Liver (tissue), 10 donors: ENCODE measurements at places on chromosomes 6 and 20. TPM values are rescaled to one million over a fixed set of nuclear protein-coding genes. Genes with fewer than 3 reads are reported as not detected.

GRCh38 chr6:22904431-22904830 lies 335.1 kb downstream of the HDGFL1 start:
- DNase-seq = no peak

- no peak for DNase-seq
Observed at GRCh38 chr6:139920776-139921100, 546.3 kb upstream of the CITED2 start.

The DPPA5 gene
- not detected for total RNA-seq

GRCh38 chr20:62666736-62667529 lies 24.6 kb downstream of the SLCO4A1 start:
- DNase-seq = no peak

GRCh38 chr6:158086504-158087223 lies 81.4 kb downstream of the SERAC1 start:
- DNase-seq = no peak

The TRIM31 gene
- total RNA-seq = 0.79 TPM

GRCh38 chr6:30782425-30783014 lies 38.2 kb upstream of the IER3 start:
- DNase-seq = no peak

DNA sequence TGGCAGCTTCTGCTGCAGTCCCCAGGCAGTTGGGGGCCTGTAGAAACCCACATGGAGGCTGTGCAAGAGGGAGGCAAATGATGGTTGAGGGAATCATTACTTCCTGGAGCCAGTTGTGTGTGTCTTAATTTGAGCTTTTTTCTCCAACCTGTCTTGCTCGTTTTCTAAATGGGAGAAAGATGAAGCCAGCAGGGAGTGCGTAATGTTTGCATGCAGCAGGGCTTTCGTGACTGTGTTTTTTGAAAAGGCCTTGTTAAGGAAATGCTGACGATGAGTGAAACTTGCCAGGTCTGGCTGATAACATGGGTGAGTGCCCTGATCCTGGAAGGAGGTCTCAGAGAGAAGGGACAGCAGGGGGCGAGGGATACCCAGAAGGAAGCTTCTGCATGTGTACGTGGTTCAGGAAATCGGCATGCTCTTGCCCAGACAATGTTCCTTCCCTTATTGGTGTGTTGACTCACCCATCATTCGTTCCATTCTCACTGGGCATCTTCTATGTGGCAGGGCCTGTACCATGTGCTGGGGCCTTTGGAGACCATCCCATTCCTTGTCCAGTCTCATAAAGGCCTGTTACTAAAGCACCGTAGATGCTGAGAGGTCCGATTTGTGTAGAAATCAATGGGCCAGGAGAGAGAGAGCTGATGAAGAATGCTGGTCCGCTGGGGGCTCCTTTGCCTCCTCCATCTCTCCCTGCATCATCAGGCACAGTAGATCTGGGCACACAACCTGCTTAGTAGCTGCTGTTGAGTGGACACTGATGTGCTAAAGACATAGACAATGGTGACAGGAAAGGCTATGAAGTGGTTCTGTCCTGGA lies 27.4 kb downstream of the GLP1R start:
- DNase-seq = no peak

GRCh38 chr6:45987856-45988255 lies 27.8 kb downstream of the CLIC5 start:
- no peak for DNase-seq

DNA sequence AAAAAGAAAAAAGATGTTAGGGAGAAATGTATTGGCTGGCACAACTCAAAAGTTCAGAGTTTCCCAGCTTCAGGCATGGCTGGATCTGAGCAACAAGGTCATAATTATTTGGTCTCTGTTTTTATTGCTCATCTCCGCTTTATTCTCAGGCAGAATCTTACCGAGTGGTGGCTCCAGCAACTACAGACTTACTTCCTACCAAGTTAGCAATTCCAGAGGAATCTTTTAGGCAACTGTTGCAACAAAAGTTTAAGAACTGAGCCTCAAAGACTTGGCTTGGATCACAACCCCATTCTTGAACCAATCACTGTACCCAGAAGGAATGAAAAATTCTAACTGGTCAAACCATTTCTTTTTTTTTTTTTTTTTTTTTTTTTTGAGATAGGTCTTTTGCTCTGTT lies 35.5 kb upstream of the NCOA3 start:
- no peak for DNase-seq

DNA sequence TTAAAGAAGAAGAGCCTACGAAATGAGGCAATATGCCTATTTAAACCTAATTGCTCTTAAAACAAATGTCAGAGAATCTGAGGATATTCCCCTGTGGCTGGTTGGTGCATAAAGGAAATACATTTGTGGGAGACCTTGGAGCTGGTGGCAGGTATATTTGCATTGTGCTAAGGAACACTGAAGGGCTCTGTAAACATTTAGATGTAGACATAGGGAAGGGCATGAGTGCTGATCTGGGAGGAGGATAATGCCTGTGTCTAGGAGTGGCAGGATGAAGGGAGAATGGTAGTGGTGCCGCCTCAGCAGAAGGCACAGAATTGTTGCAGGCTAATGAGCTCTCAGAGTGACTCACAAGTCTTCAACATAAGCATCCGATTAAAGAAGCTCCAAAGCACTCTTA lies 85.8 kb downstream of the CD164 start:
- no peak for DNase-seq
